ENCODE measurements at places on chromosomes 16 and 17.

GRCh38 chr17:77254951-77255825 is 114.4 kb downstream of the SEC14L1 start:
- no peak for DNase-seq

DNA sequence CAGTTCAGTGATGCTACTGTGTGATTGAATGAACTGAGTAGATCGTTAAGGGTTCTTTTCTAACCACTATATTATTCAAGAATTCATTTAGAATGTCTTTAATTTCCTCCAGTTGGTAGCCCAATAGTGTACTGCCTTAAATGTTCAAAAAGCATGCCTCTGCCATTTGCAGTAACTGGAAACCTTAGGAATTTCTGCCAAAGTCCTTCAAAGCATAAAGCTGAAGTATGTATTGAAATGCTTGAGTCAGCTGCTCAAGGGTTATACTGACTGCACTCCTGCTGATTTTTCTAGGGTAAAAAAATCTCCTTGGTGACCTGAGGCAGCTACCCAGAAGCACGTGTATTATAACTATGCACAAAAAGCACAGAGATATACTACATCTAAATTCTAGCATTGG is 56.5 kb downstream of the SNTB2 start:
- no peak for DNase-seq

- DNase-seq, result no peak
Observed at GRCh38 chr17:38440614-38441397, 12.5 kb downstream of the ARHGAP23 start.

DNA sequence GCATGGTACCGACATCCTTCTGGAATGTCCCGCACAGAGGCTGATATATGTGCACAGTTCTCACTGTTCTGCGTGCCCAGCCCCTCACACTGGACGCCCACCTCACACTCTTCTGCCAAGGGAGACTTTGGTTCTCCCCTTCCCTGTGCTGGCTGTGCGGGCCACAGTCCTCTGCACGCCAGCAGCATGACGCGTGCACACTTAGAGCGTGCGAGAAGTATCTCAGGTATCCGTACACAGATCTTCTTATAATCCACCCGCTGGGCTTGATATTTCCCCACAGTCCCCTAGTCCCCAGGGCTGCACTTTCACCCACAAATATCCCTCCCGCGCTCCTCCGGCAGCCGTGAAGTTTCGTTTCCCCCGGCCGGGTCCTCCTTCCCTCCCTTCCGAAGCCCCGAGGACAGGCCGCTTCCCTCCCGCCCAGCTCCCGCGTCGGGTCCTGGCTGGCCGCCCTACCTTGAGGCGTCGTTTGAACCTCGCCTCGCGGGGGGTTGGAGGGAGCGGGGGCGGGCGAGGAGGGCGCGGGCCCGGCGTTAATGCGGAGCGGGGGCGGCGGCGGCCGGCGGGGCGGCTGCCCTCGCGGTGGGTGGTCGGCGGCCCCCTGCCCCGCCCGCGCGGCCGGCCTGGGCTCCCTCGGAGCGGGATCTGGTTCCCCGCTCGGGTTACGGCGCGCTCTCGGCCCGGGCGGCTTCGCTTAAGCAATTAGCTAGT is 5.0 kb upstream of the FOXF1 start:
- DNase-seq, result no peak

- DNase-seq, result no peak
Observed at GRCh38 chr17:17232303-17232621, 4.7 kb downstream of the FLCN start.

DNA sequence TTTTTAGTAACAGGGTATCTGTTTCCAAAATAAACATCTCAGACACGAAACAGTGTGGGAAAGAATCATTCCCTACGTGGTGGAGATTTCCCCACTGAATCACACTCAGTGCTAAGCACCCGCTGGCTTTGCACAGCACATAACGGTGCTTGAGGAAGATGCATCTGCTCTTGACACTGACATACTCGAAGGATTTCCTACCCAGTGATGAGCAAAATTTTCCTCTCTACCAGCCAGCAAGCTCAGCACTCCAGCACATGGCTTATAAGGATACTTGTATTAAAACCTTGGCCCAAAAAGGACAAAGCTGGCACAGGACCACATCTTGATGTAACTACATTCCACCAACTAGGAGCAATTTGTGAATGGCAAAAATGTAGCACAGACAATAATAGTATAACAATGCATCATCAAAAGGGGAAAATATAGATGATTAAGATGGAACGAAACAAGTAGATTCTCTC is 59.0 kb downstream of the ANKFY1 start:
- DNase-seq, result no peak
